Amygdala (tissue), 56 donors: ENCODE measurements at places on chromosomes 6 and 20.

- DNase-seq: no peak
These were observed 16.1 kb upstream of the SLC17A3 start for GRCh38 chr6:25889877-25890853.

GRCh38 chr20:12056839-12057238, 139.1 kb downstream of the BTBD3 start:
- no peak for DNase-seq

DNA sequence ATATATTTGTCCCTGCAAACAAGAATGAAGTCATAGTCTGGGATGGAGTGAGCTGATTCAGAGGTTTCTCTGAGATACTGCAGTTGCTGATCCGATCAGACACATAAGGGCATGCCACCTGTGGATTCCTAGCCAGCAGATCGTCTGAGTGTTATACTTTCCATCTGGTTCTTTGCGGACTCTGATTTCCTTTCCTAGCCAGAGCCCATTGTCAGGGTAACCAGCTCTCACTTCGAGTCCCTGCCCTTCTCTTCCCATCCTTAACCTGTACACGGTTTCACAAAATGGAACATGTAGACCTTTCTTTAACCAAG, 100.9 kb downstream of the TMEM200A start:
- no peak for DNase-seq

GRCh38 chr6:11653028-11653583, 115.6 kb downstream of the TMEM170B start:
- DNase-seq: no peak
